HepG2 (cell line): ENCODE measurements at places on chromosomes 6 and 20. TPM values are rescaled to one million over a fixed set of nuclear protein-coding genes. Genes with fewer than 3 reads are reported as not detected.

GRCh38 chr6:56345376-56345995 lies 98.1 kb upstream of the COL21A1 start:
- H3K27ac ChIP-seq, result no peak overlapping the region
- DNase-seq, result no peak
- H3K36me3 ChIP-seq, result no peaks in the 10 kb centered on the region
- H3K4me1 ChIP-seq, result no peaks in the 10 kb centered on the region
- H3K4me3 ChIP-seq, result no peak overlapping the region
- peaks cover 21% of the 10 kb centered on the region for H3K27me3 ChIP-seq

- H3K4me1 ChIP-seq, result no peaks in the 10 kb centered on the region
- H3K27ac ChIP-seq, result no peak overlapping the region
- no peak for DNase-seq
- H3K4me3 ChIP-seq, result no peak overlapping the region
- peaks cover 9% of the 10 kb centered on the region; the same call in 1 of the 2 replicates for H3K27me3 ChIP-seq
Observed at GRCh38 chr6:169249057-169249456, 4.6 kb downstream of the THBS2 start.

DNA sequence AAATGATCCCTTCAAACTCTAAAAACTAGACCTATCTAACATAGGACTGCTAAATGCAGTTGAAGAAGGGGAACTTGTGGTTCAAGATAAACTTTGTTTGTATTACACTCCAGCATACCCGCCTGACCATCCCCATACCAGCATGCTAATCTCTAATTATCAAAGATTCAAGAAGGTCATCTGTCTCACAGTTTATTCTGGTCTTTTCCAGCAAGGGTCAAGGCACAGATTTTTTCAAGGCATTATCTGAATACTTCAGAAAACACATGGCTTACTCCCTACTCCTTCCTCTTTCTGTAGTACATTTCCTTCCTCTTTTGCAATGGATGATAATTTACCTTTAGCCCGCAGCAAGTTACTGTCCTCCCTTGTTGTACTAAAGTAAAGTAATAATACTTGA lies 174.1 kb downstream of the PKHD1 start:
- no peaks in the 10 kb centered on the region; the same call in 1 of the 2 replicates for H3K27me3 ChIP-seq
- H3K27ac ChIP-seq, result no peak overlapping the region
- no peaks in the 10 kb centered on the region for H3K36me3 ChIP-seq
- H3K4me3 ChIP-seq, result no peak overlapping the region
- H3K4me1 ChIP-seq, result no peaks in the 10 kb centered on the region

DNA sequence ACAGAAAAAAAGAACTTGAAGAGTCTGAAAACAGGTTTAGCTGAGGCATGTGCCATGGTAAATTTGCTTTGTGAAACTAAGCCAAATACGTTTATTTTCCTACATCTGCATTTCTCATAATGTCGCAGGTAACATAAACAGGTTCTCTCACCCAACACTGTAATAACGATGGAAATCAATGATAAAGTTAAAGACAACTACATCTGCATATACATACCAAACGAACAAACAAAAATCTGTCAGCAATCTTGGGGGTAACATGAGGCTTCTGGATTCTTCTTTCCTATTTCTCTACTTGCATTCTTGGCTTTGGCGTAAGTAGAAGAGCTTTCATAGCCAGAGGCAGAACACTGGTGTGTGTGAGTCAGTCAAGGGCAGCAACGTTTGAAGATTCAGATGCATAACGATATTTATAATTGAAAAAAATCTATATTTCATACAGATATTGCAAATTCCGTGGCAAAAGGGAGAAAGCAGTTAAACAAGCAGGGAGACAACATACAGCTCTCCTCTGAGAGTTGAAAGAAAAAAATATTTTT lies 195.1 kb downstream of the EDN1 start:
- peaks cover 17% of the 10 kb centered on the region for H3K4me1 ChIP-seq
- H3K36me3 ChIP-seq, result no peaks in the 10 kb centered on the region
- no peak for DNase-seq
- H3K27me3 ChIP-seq, result no peaks in the 10 kb centered on the region

GRCh38 chr6:1538810-1539478 lies 70.8 kb upstream of the FOXC1 start:
- H3K36me3 ChIP-seq, result no peaks in the 10 kb centered on the region
- H3K27ac ChIP-seq, result no peak overlapping the region
- peaks cover 13% of the 10 kb centered on the region for H3K4me1 ChIP-seq
- H3K27me3 ChIP-seq, result peaks cover 11% of the 10 kb centered on the region; the same call in 2 of the 3 replicates

The ADGRF1 gene
- not detected in 2 replicates for total RNA-seq

DNA sequence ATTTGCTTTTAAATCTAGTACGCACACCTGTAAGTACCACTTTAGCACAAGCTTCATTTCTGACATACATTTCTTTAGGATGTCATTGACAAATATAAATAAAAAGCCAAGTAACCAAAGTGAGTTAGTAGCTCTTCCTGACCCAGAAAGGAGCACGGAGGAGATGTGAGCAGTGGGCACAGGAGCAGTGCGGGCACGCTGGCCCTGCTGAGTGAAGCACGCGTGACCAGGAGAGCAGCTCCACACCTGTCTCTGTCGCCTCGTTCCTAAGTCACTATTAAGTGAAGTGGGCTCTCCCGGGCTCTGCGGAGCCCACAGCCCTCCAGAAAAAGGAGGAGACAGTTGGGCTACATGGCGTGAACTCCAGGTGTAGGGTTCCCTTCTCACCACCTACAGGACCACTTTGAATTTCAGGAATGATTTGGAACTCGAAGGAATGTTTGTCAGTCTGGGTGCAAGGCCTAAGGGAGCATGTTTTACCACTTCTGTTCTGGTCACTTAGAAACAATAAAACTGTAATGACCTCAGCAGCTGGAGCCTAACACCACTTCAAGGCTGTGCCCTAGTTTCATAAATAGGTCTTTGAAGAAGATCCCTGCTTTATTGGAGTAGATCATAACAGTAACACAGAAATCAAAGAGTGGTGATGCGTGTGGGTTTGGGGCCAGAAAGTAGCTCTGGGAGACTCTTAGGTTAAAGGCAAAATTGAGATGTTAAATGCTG lies 95.9 kb downstream of the FAM120B start:
- no peaks in the 10 kb centered on the region for H3K27me3 ChIP-seq
- no peak for DNase-seq
- no peaks in the 10 kb centered on the region for H3K4me1 ChIP-seq

DNA sequence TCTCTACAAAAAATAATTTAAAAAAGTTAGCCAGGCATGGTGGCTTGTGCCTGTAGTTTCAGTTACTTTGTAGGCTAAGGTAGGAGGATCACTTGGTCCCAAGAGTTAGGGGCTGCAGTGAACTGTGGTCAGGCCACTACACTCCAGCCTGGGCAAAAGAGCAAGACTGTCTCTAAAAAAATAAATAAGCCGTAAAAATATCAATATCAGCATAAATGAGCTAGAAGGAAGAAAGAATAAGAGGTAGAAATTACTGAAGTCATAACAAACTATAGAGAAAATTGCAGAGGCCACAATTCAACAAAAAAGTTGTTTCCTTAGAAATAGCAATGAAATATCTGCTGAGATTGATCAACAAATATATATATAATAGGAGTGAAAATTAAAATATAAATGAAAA lies 827.3 kb upstream of the FLRT3 start:
- peaks cover 17% of the 10 kb centered on the region; the same call in 1 of the 2 replicates for H3K4me1 ChIP-seq
- no peak overlapping the region for H3K4me3 ChIP-seq
- no peak for DNase-seq
- H3K27me3 ChIP-seq, result no peaks in the 10 kb centered on the region
- no peaks in the 10 kb centered on the region for H3K36me3 ChIP-seq
- H3K27ac ChIP-seq, result no peak overlapping the region

The MGME1 gene
- total RNA-seq, result 66.6 and 79.5 TPM in 2 replicates

- no peak for DNase-seq
- no peak overlapping the region for H3K4me3 ChIP-seq
- no peaks in the 10 kb centered on the region for H3K4me1 ChIP-seq
- H3K27ac ChIP-seq, result no peak overlapping the region
- no peaks in the 10 kb centered on the region for H3K36me3 ChIP-seq
Observed at GRCh38 chr6:5466281-5467136, 205.2 kb downstream of the FARS2 start.

DNA sequence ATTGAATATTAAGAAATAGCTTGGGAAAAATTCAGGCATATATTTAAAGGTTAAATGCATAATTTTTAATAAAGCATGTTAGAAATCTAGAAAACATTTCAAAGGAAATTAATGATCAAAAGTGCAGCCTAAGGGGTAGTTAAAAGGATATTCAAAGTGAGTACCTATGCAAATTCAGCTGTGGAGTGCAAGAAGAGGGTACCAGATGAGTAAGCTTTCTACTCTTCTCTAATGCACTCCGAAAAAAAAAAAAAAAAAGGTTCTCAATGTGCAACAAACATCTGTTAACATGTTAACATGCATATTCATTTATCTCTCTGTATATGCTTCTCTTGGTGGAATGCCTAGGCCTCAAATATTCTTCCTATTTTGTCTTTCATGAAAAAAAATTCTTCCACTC lies 32.0 kb upstream of the KATNA1 start:
- H3K36me3 ChIP-seq, result peaks cover 15% of the 10 kb centered on the region
- no peaks in the 10 kb centered on the region for H3K27me3 ChIP-seq
- no peak overlapping the region for H3K27ac ChIP-seq
- no peak for DNase-seq
- H3K4me3 ChIP-seq, result no peak overlapping the region
- H3K4me1 ChIP-seq, result no peaks in the 10 kb centered on the region

GRCh38 chr20:19624221-19624965 lies 133.7 kb upstream of the RIN2 start:
- no peak overlapping the region for H3K4me3 ChIP-seq
- no peak for DNase-seq
- no peak overlapping the region for H3K27ac ChIP-seq
- no peaks in the 10 kb centered on the region for H3K27me3 ChIP-seq
- H3K36me3 ChIP-seq, result no peaks in the 10 kb centered on the region

The MUC22 gene
- total RNA-seq, result not detected in 2 replicates

The SYCP2L gene
- 0.22 TPM in 1 of 2 replicates, not detected in the other for total RNA-seq

DNA sequence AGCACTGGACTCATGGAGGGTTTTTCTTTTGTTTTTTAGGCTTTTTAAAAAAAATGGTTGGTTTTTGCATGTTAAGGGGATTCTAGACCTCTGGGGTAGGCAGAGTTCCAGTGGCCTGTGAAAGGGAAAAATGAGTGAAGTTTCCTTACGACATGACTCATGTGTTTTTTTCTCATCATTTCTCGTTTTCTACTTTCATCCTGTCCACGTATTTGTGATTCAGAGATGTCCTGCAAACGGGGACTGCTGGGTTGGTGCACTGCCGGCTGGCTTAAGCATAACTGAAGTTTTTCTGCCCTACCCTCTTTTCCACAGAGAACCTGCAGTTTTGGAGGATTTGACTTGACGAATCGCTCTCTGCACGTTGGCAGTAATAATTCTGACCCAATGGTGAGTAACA lies 182.3 kb downstream of the SASH1 start:
- no peaks in the 10 kb centered on the region for H3K4me1 ChIP-seq
- H3K36me3 ChIP-seq, result peaks cover 34% of the 10 kb centered on the region; the same call in 2 of the 3 replicates
- H3K27me3 ChIP-seq, result no peaks in the 10 kb centered on the region
- no peak overlapping the region for H3K4me3 ChIP-seq

The CST2 gene
- not detected in 2 replicates for total RNA-seq

GRCh38 chr6:53432318-53433161 lies 83.8 kb upstream of the ELOVL5 start:
- H3K27me3 ChIP-seq, result no peaks in the 10 kb centered on the region
- no peaks in the 10 kb centered on the region for H3K36me3 ChIP-seq
- peaks cover 42% of the 10 kb centered on the region for H3K4me1 ChIP-seq
- H3K4me3 ChIP-seq, result no peak overlapping the region

DNA sequence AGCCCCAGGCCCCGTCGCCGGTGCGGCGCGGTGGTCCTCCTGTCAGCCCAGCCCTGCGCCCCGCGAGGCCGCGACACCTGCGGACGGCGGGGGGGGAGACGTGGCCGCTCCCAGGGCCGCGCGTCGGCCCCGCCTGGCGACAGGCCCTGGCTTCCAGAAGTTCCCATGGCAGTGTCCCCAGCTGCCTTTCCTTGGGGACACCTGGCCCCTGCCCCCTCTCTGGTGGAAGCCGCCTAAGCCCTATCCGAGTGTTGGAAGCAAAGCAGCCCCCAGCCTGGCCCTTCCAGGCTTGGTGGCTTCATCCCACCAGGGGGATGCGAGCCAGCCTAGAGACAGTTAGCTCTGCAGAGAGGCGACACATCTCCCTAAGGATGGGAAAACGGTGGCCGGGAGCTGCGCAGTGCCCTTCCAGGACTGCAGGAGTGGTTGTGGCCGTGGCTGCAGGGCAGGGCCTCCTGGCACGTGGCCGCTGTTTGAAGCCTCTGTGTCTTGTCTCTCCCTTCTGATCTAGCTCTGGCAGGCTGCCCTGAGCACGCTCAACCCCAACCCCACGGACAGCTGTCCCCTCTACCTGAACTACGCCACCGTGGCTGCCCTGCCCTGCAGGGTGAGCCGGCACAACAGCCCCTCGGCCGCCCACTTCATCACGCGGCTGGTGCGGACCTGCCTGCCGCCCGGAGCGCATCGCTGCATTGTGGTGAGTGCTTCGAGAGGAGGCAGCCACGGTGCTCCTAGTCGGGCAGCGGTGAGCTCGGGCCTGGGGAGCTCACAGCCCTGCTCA lies 816 bp downstream of the NPEPL1 start:
- H3K27ac ChIP-seq, result no peak overlapping the region
- DNase-seq, result no peak
- no peaks in the 10 kb centered on the region for H3K4me1 ChIP-seq
- H3K27me3 ChIP-seq, result no peaks in the 10 kb centered on the region

GRCh38 chr20:64139199-64140060 lies 24.8 kb upstream of the MYT1 start:
- H3K36me3 ChIP-seq, result no peaks in the 10 kb centered on the region
- peaks cover 44% of the 10 kb centered on the region; the same call in 2 of the 3 replicates for H3K27me3 ChIP-seq
- H3K4me1 ChIP-seq, result no peaks in the 10 kb centered on the region

- peaks cover 14% of the 10 kb centered on the region for H3K4me1 ChIP-seq
- H3K36me3 ChIP-seq, result no peaks in the 10 kb centered on the region
- no peak overlapping the region for H3K4me3 ChIP-seq
- DNase-seq, result no peak
Observed at GRCh38 chr6:69871107-69871506, 4.8 kb downstream of the COL19A1 start.

The PHACTR3 gene
- not detected in 2 replicates for total RNA-seq

DNA sequence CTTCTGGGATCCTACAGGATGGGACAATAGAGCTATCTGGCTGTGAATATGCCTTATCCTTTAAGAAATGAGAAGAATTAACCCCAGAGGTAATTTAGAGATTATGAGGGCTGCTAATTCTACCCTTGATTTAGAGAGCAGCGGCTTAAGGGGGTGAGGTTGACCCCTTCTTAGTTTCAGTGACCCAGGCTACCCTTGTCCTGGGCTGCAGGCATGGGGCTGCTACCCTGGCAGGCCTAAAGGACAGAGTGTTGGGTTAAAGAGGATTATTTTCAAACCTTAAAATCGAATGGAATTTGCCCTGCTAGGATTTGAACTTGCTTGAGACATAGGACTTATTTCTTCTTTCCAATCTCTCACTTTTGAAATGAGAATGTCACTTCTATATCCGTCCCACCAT lies 1343.4 kb downstream of the HACE1 start:
- H3K4me3 ChIP-seq, result no peak overlapping the region
- no peaks in the 10 kb centered on the region for H3K4me1 ChIP-seq
- DNase-seq, result no peak
- H3K27ac ChIP-seq, result no peak overlapping the region

The FOXS1 gene
- not detected in 2 replicates for total RNA-seq

- H3K36me3 ChIP-seq, result no peaks in the 10 kb centered on the region
- no peak overlapping the region for H3K27ac ChIP-seq
- no peak overlapping the region for H3K4me3 ChIP-seq
- DNase-seq, result no peak
Observed at GRCh38 chr6:91098006-91098405, 511.1 kb upstream of the MAP3K7 start.

The SLC17A1 gene
- total RNA-seq, result 0.09 TPM in 1 of 2 replicates, not detected in the other
